ENCODE measurements at places on chromosomes 12 and 14. TPM values are rescaled to one million over a fixed set of nuclear protein-coding genes. Genes with fewer than 3 reads are reported as not detected.
A peak's percentile ranks its signal among the peaks of the same experiment; 100 is the strongest.

DNA sequence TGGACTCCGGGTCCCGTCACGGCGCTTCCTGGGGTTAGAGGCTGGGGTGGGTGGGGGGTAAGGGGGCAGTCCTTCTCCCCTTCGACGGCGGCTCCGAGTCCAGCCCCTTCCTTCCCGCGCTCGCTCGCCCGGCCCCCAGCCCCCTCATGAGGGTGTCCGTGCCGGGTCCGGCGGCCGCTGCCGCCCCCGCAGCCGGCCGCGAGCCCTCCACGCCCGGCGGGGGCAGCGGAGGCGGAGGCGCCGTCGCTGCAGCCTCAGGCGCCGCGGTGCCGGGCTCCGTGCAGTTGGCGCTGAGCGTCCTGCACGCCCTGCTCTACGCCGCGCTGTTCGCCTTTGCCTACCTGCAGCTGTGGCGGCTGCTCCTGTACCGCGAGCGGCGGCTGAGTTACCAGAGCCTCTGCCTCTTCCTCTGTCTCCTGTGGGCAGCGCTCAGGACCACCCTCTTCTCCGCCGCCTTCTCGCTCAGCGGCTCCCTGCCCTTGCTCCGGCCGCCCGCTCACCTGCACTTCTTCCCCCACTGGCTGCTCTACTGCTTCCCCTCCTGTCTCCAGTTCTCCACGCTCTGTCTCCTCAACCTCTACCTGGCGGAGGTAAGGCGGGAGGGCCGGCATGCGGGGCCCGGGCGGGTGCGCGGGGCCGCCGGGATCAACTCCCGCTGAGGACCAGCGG lies 500 bp downstream of the GPR137C start:
- H3K27ac ChIP-seq = peak overlapping the region; percentile 77
- H3K4me1 ChIP-seq = peaks cover 20% of the 10 kb centered on the region
- H3K4me3 ChIP-seq = peak overlapping the region; percentile 74

DNA sequence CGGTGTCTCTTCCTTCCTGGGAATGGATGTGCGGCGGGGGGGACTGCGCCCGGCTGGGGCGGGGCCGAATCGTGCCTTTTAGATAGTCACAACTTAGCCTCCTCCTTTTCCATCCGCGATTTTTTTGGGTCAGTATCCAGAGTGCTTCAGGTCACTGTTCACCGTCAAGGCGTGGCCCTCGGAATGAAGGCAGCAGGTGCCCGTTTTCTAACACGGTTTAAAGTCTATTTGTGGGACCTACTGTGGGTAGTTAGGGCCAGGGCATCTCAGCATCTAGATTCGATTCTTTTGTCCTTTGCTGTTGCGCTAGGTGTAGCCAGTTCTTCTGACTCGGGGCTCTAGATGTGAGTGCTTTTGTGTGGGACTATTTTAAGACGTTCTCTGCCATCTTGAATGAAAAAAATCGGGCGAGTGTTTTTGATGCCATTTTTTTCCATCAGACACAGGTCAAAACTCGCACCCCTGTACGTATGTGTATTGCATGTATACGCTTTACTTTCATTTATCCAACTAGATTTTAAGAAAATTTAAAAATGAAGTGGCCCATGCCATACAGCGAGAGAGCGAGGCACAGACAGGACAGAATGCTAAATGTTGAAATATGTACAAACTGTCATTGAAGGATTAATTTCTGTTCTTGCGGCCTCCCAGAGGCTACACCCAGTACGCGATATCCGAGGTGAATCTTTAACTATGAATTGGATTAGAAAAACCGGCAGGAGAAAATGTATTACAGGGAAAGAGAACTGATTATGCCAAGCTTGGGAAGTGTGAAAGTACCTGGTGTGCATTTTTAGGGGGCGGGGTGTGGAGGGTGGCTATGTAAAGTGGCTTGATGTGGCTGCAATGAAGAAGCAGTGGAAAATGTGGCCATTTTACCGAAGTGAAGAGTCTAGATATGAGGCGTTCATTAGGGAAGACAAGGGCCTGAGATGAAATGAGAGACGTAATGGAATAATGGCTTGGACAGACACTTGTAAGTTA lies 835 bp downstream of the VEZT start:
- peak; percentile 56 for DNase-seq
- H3K4me1 ChIP-seq = no peaks in the 10 kb centered on the region
- H3K4me3 ChIP-seq = peak overlapping the region; percentile 85
- peak overlapping the region; percentile 95 for H3K27ac ChIP-seq
- H3K27me3 ChIP-seq = no peaks in the 10 kb centered on the region

BLOC1S1 gene
- 332 TPM for total RNA-seq

DNA sequence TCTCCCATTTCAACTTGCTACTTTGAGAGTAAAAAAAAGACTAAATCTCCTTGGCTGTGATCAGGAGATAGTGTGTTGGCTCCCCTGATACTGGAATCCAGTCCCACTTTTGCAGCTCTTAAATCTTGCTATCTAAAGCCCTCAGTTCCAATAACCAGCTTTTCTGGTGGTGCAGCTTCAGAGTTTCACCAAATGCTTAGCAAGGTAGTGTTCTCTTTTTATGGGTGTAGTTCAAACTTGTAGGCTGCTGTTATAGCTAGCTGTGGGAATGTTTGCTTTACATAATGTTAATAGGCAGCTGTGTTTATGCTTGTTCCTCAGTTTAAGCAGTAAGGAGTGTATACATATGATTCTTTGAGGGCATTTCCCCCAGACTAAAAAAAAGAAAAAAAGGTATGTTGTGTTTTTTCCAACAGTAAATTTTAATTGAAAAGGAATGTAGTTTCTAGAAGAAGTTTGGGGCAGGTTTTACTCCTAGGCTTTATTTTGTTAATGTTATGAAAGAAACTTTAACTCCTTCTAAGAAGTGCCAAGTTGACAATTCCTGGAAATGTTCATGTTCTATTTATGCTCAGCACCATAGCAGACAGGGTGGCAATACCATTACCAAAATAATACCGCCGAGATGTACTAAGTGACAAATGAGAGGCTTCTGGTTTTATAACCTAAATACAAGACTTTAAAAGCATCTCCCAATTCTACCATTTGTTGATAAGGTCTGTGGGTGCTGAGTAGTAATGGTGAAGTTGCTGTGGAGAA lies 12.1 kb downstream of the CRADD start:
- no peaks in the 10 kb centered on the region for H3K27me3 ChIP-seq
- H3K36me3 ChIP-seq = no peaks in the 10 kb centered on the region
- H3K4me1 ChIP-seq = no peaks in the 10 kb centered on the region
- no peak for DNase-seq

GRCh38 chr12:108566452-108566851 lies 4.1 kb downstream of the ISCU start:
- no peaks in the 10 kb centered on the region for H3K36me3 ChIP-seq
- no peak overlapping the region for H3K4me3 ChIP-seq
